NCI-H1436 treated with DMSO at 0.1 percent for 48 hours (cell line): ENCODE measurements at places on chromosomes 13 and 19.

DNA sequence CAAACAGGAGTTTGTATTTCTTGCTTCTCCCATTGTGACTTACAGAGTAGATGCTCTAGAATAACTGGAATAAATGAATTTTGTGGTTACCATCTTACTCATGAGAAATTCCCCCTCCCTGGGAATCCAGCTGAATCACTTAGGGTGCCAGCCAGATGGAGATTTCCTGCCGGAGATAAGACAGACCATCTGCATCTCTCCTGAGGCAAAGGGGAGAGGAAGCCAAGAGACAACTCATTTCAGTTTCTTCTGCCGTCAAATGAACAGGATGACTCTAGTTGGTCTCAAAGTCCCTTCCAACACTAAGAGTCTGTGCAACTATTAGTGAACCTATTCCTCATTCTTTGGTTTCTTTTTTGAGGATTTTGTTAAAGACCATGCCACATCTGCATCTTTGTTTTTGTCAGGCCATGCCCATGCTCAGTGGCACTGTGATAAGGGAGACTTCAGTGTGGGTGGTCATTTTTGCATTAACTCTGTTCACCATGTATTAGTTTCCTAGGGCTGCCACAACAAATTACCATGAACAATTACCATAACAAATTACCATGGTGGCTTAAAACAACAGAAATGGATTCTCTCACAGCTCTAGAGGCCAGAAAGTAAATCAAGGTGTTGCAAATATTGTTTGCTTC is 112.8 kb downstream of the NDFIP2 start:
- no peak for DNase-seq

GRCh38 chr13:114025714-114026431 is 52.0 kb upstream of the C13orf46 start:
- DNase-seq, result no peak

GRCh38 chr13:40082639-40083038 is 427.2 kb downstream of the COG6 start:
- no peak for DNase-seq

DNA sequence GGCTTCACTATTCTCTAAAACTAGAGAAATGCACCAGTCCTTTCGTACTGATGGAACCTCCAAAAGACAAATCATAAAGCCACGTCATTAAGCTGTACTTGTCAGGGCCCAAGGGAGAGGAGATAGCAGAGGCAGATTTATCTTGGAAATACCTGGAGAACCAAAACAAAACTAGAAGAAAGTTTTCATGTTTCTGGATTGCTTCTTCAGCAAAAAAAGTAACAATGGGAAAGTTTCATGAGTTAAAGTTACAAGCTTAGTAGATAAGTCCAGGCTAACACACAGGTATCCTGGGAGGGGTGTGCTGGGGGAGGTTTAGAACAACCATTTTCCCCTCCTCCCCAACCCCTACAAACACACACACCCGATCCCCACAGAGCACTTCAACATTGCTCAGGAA is 21.6 kb downstream of the RANBP3 start:
- no peak for DNase-seq

GRCh38 chr13:107964395-107964794 is 250.9 kb downstream of the LIG4 start:
- peak; percentile 6 for DNase-seq

DNA sequence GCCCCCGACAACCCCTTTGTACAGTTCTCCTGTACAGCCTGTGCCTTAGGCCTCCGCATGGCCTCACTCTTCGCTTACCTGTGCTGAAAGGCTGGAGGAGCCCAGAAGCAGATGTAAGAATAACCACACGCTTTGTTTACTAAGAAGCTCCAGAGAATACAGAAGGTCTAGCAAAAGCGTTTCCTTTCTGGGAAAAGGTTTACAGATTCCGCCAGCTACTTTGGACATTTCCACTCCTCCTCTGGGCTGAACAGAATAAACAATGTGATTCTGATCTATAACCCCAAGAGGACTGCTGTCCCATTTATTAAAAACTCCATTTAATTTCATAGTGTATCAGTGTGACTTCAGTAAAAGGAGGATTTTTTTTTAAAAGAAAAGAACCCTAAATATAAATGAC is 339.2 kb downstream of the DNAJC15 start:
- DNase-seq, result no peak

DNA sequence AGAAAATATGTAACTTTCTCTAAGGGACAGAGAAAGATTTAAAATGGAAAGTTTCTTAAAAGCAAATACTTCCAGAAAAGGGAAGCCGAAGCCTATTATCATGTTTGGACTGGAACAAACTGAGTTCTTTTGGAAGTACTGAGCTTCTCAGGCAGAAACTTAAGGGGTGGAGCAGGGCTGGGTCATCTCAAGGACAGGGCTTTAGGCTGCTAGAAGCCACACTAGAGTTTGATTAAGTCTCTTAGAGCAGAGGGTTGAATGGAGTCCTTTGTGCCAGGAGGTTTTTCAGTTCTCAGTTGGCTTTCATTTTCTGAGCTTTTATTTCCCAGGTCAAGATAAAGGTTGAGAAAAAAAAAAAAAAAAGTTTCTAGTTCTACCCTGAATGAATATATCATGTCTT is 432.7 kb downstream of the SLITRK5 start:
- DNase-seq, result no peak

GRCh38 chr19:13053761-13054625 is 48.7 kb downstream of the LYL1 start:
- no peak for DNase-seq

GRCh38 chr19:4232614-4233281 is 3.4 kb downstream of the EBI3 start:
- DNase-seq, result no peak

DNA sequence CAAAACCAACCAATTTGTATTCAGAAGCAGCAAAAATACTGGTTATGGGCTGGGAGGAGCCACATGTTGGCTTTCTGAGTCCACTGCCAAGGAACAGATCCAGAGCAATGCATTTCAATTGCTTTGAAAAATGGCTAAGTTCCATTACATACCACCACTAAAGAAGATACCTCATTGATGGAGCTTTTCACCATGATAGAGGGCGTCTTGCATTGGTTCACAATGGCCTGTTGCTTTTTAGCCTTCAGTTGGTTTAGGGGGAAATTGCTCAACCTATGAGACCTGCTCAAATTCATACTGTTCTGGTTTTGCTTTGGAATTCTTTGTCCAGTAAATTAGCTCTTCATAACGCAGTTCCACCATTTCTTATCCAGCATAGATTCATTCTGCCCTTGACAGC is 21.2 kb upstream of the CPB2 start:
- DNase-seq, result no peak

GRCh38 chr13:95553581-95554385 is 1.3 kb downstream of the CLDN10 start:
- DNase-seq, result no peak

GRCh38 chr13:112994084-112994780 is 25.2 kb downstream of the MCF2L start:
- DNase-seq, result no peak

DNA sequence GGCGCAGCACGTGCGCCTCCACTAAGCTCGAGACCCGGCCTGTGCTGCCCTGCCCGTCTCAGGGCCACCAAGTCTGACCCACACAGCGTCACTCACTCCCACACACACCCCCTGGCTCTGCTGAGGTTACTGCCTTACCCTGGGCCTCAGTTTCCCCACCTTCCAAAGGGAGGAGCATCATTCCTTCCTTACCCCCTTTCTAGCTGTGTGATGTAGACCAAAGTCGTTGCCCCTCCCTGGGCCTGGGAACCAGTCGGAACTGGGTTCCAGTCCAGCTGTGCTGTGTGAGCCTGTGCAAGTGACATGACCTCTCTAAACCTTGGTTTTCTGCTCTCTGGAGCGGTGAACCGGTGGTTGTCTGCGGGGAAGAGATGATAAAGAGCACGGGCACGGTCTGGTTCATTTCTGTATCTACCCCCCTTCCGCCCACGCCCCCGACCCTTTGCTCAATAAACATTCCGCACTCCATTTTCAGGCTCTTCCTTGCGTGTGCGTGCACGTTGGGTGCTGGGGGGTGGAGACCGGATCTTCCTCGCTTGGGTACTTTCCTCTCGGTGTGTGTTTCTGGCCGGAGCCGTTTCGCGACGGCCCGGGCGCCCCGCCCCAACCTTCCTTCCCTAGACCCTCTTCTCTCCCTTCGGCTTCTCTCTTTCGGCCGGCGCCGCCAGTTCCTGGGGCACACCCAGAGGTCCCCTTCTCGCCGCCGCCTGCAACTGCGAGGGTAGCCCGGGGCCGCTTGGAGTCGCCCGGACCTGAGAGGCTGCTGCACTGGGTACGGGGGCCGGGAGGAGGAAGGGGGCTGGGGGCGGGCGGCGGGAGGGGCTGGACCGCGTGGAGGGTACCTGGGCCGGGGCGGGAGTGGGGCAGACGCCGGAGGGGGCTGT is at the start of gene ZNF581:
Gene ZNF581 (plus strand): TSS at position 647 of the 884 bp plus-strand sequence. CDS start 923 bp downstream, outside the sequence.
- DNase-seq, result no peak

DNA sequence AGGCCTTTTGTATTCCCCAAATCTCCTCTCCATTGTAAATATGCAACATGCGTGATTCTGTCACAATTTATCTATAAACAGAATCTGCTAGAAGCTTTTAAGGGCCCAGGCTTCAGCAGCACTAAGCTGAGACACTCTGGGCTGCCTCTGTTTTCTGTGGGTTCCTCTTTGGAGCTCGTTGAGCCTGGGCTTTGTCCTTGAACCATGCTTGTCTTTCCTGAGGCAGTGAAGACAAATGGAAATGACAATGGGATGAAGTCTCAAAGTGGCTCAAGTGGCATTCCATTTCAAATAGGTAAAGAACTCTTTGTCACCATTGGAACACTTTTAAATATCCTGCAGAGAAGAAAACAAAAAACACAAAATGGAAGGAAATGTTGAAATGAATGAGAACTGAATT is 40.3 kb downstream of the RASL11A start:
- DNase-seq, result no peak

DNA sequence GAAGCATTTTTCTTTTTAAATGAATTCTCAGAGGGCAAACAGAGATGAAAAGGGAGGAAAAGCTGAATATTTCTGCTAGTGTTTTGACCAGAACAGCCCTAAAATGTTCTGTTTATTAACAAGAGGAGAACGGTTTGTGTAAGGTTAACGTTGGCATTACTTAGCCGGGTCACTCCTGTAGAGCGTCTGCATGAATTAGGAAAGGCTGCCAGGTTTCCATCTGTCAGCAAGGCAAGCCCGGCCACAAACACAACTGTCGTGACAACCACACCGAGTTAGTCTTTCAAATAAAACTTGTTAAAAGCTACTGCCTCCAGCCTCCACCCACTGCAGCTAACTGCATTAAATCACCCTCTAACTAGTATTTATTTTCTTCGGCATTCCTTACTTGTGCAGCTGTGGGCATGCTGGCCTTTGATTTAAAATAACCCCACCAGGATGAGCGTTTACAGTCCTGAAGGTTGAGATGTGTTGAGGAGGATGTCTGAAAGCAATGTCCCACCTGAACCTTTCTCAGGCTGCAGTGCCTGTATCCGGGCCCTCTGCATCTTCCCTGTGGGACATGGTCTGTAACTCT is 527.9 kb downstream of the FGF9 start:
- DNase-seq, result no peak

- DNase-seq, result no peak
Observed at GRCh38 chr13:48652851-48653471, 768 bp upstream of the CYSLTR2 start.

DNA sequence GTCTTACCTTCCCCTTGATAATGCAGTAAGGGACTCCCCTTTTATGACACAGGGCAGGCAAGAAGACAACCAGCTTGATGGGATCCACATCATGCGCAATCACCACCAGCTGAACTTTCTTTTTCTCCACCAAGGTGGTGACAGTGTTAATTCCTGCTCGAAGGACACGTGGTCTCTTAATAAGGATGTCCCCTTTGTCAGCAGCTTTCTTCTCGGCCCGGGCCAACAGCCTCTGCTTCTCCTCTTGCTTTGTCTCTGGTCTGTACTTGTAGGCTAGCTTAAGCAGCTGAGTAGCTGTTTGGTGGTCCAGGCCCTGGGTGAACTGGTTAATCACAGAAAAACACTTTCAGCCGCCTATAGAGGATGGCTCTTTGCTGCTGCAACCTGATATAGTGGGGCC is 8.0 kb downstream of the ZNF431 start:
- DNase-seq, result no peak

- DNase-seq, result no peak
Observed at GRCh38 chr13:44498502-44498901, 77.6 kb downstream of the TSC22D1 start.

DNA sequence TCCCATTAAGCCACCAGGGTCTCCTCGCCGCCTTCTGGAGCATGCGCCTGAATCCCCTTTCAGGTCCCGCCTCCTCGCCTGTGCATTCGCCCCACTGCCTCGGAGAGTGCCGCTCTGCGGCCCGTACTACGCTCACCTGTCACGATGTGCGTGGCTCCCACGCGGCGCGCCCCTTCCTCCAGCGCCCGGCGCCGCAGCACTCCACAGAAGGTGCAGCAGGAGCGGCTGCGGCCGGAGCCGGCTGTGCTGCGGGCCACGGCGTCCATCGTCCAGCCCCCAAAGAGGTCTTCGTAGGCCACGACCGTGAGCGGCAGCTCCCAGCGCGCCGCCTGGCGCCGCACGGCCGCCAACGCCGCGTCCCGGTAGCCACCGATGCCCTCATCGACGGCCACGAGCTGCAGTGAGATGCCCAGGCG is 4.3 kb downstream of the CTU1 start:
- DNase-seq, result no peak

- no peak for DNase-seq
Observed at GRCh38 chr13:34308725-34309124, 490.8 kb downstream of the RFC3 start.

- DNase-seq, result peak; percentile 86
Observed at GRCh38 chr19:13718733-13719132, 45.6 kb upstream of the MRI1 start.

DNA sequence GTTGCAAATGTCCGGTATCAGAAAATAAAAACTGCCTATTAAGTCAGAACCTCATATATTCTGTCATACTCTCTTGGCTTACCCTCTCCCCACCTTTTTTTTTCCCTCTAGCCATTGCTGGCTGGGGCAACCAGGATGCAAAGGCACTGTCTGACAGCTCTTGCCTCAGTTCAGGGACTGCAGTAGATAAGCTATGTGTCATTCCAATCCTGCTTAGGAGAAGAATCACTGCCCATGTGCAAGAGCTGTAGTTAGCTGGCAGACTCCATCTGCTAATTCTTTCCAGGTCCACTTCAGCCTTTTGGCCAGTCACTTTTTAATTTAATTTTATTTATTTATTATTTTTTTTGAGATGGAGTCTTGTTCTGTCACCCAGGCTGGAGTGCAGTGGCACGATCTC is 895.6 kb upstream of the SLC10A2 start:
- DNase-seq, result no peak

DNA sequence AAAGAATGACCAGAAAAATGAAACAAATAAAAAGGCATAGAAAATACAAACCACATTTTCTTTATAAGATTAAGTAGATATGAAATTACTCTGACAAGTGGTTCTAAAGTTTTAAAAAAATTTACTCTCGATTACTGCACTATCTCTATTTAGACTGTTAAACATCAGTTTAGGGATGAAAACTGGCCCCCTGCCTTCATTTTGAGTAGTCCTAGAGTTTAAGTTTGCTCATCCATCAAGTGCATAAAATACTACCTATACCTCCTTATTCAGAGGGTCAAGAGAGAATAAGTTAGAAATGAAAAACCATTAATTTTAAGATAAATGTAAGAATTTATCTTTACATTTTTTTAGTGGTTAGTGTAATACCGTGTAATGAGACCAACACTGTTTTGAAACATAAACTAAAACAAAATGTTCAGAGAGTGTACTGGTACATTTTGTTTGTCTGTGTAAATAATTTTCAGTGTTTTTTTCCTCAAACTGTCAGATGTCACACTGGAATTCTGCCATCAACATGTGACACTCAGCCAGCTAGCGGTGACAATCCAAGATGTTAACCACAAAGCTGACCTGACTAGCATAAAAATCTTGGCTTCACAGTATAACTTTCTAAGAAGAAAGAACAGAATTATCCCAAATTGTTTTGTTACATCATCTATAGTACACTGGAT is 184.8 kb upstream of the PCDH20 start:
- DNase-seq, result no peak

- no peak for DNase-seq
Observed at GRCh38 chr13:46106839-46107371, 2.1 kb upstream of the CPB2 start.
